ENCODE measurements at places on chromosomes 2 and 18.

GRCh38 chr18:35680139-35680551 lies 98.6 kb downstream of the GALNT1 start:
- no peak for DNase-seq

- no peak for DNase-seq
These were observed 125.7 kb upstream of the SNTG2 start for GRCh38 chr2:824954-825353.

GRCh38 chr18:75471850-75472249 lies 44.3 kb upstream of the SMIM21 start:
- no peak for DNase-seq

GRCh38 chr2:44189104-44189503 lies 20.4 kb downstream of the PPM1B start:
- DNase-seq: no peak

DNA sequence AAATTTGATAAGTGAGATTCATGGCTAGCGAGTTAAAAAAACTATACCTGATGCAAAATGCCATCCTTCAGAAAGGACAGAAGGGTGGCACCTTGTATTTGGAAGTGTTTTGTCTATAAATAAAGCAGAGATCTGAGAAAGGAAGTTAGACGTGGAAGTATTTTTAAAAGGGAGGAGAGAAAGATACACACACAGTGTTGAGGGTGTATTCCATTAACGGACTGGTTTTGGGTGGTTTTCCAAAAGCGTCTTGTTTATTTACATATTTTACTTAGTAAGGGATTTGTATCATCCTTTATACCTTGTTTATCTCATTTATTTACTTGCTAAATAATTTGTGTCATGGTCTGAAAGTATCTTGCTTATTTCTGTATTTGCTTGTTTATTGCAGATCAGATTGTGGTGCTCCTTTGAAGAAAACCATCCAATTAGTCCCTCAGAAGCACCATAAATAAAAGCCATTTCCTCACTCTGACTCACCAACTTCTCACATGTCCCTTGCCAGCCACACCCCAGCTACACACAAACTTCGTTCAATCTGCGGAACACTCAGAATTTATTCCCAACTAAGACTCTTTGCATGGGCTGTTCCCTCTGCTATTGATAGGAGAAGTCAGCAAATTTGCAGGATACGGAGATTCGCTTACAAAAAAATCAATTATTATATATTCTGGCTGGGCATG lies 90.8 kb downstream of the FAM124B start:
- no peak for DNase-seq

- no peak for DNase-seq
These were observed 266.0 kb upstream of the FSIP2 start for GRCh38 chr2:185472574-185472973.
